ENCODE measurements at places on chromosomes 4 and X. TPM values are rescaled to one million over a fixed set of nuclear protein-coding genes. Genes with fewer than 3 reads are reported as not detected.

DNA sequence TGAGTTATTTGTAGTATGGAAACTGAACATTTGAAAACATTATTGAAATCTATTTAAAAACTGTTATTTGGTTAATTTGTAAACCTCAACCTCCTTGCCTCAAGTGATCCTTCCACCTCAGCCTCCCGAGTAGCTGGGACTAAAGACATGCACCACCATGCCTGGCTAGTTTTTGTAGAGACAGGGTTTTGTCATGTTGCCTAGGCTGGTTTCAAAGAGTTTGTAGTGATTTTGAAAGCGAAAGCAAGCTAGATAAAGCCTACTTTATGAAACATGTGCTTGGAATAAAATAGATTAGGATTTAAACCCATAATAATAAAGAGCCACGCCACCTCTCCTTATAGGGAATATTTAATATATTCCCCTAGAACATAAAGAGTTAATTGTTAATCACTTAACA is 23.5 kb downstream of the ARSJ start:
- no peak overlapping the region for H3K27ac ChIP-seq
- DNase-seq: no peak
- H3K36me3 ChIP-seq: no peaks in the 10 kb centered on the region
- H3K27me3 ChIP-seq: no peaks in the 10 kb centered on the region
- no peak overlapping the region for H3K4me3 ChIP-seq

- no peak overlapping the region for H3K27ac ChIP-seq
- no peak overlapping the region for H3K4me3 ChIP-seq
- no peaks in the 10 kb centered on the region for H3K27me3 ChIP-seq
- H3K4me1 ChIP-seq: peaks cover 1% of the 10 kb centered on the region
- DNase-seq: no peak
Observed at GRCh38 chr4:21763855-21764254, 184.7 kb downstream of the KCNIP4 start.

DNA sequence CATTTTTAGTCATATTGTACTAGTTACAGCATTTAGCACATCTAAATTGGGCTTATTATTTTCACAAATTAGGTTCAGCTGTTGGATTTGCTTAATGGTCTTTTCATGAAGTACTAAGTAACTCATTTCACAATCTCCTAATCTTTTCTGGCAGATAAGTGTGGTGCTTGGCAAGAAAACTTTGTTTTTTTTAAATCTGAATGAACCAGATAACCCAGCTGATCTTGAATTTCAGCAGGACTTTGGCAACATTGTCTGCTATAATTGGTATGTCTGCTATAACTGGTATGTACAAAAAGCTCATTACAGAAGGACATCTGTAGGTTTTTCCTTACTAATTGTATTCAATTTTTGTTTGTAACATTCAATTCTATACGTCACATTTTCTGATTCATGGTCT is 22.7 kb downstream of the WDR19 start:
- DNase-seq: no peak
- H3K4me1 ChIP-seq: no peaks in the 10 kb centered on the region
- no peaks in the 10 kb centered on the region for H3K27me3 ChIP-seq
- H3K4me3 ChIP-seq: no peak overlapping the region
- no peak overlapping the region for H3K27ac ChIP-seq

DNA sequence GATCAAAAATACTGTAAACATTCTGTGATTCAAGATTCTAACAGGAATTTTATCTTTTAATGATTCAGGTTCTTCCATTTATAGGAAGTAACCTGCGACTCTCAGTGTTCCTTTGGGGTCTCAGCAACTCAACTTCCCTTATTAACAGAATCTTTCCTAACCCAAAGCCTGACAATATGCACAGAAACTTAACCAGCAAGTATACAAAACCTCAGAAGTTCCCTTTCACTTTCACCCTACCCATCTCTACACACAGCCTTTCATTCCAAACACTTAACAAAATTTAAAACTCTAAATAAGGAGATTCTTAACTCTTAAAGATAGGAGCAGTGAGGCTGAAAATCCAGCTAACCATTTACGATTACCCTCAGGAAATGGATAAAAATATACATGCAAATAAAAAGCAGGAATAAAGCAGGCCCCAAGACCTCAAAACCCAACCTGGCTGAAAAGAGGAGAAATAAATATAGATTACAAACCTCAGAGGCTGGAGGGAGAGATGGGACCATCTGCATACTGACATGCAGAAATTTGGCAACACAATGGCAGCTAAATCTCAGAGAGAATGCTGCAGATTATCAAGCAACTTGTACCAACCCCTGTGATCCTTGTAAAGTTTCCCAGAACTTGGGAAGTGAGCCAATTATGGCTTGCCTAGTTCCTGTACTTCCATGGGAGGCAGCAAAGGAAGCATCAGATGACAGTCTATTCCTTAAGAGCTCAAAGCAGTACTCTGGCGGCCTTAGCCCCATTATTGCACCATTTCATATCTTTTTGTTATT is 101.0 kb downstream of the ATP11C start:
- H3K4me3 ChIP-seq: no peak overlapping the region
- no peaks in the 10 kb centered on the region for H3K27me3 ChIP-seq
- DNase-seq: no peak
- no peak overlapping the region for H3K27ac ChIP-seq
- H3K4me1 ChIP-seq: no peaks in the 10 kb centered on the region

- H3K4me1 ChIP-seq: no peaks in the 10 kb centered on the region
- H3K27me3 ChIP-seq: no peaks in the 10 kb centered on the region
- no peaks in the 10 kb centered on the region for H3K36me3 ChIP-seq
- no peak overlapping the region for H3K27ac ChIP-seq
Observed at GRCh38 chrX:155086202-155086840, 15.0 kb downstream of the BRCC3 start.

DNA sequence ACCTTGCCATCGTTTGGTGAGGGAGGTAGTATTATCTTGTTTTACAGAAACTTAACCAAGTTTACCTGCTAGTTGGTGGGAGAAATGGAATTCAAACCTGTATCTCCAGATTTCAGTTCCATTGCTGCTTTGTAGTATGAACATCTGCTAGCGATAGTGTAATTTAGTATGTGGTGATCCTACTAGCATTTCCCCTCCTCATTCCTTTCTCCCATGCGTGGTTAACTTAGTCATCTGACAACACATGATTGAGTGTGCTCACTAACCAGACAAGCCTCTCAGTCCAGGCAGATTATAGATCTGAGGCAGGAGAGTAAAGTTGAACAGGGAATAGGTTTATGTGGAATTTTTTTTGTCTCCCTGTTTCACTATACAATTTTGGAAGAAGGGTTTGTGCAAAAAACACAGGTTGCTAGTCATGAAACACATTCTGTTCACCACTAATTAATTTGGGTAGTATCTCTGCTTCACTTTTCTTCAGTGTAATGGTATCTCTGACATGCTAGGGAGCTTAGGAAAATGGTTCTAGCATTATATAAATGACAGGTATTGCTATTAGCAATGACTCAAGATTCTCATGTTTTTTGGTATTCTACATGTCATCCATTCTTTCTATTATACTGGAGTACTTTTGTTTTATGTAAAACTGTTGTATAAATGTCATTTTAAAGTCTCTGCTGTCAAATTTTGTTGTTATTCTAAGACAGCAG is 21.7 kb downstream of the RBPJ start:
- H3K36me3 ChIP-seq: no peaks in the 10 kb centered on the region
- no peak overlapping the region for H3K4me3 ChIP-seq
- peaks cover 17% of the 10 kb centered on the region for H3K4me1 ChIP-seq
- H3K27me3 ChIP-seq: no peaks in the 10 kb centered on the region
- DNase-seq: no peak

DNA sequence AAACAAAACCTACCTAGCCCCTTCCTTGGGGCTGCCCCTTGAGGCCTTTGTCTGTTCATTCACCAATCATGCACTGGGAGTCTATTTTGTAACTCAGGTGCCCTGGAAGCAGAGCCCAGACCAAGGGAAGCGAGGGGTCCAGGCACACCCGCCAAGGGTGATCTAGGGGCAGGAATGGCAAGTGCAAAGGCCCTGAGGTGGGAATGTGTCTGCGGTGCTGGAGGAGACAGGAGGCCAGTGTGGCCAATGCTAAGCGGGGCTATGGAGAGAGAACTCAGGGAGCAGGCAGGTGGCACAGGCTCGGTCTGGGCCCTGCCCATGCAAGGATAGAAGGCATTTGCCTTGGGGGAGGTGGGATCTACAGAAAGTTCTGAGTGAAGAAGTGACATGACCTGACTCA is 3.5 kb upstream of the SH3BP2 start:
- no peaks in the 10 kb centered on the region for H3K36me3 ChIP-seq
- H3K4me3 ChIP-seq: no peak overlapping the region
- no peak overlapping the region for H3K27ac ChIP-seq
- no peaks in the 10 kb centered on the region for H3K27me3 ChIP-seq
- DNase-seq: no peak
- peaks cover 5% of the 10 kb centered on the region for H3K4me1 ChIP-seq

DNA sequence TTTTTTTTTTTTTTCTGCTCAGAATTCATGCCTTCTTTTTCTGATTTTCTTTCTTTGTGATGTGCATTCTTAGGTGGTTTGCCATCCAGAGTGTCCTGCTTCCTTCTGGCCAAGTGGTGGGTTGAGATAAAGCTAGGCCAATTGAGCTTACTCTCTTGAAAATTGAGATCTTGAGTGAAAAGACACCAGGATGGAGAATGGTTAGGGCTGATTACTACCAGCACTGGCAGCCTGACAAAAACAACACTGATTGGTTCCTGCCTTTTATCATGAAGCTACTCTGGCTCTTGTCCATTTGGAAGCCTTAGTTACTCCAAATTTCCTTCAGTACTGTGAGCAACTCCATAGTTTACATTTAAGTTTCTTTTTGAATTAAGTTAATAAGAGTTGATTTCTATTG is 404.0 kb downstream of the PPARGC1A start:
- DNase-seq: no peak
- no peaks in the 10 kb centered on the region for H3K27me3 ChIP-seq
- H3K4me1 ChIP-seq: peaks cover 3% of the 10 kb centered on the region
- H3K27ac ChIP-seq: no peak overlapping the region
- no peak overlapping the region for H3K4me3 ChIP-seq

GRCh38 chr4:78567500-78568060 is 16.0 kb downstream of the ANXA3 start:
- no peaks in the 10 kb centered on the region for H3K27me3 ChIP-seq
- H3K27ac ChIP-seq: no peak overlapping the region
- DNase-seq: no peak
- H3K36me3 ChIP-seq: no peaks in the 10 kb centered on the region
- H3K4me3 ChIP-seq: no peak overlapping the region

GRCh38 chrX:38660395-38661102 is 99.2 kb downstream of the TSPAN7 start:
- H3K4me1 ChIP-seq: no peaks in the 10 kb centered on the region
- no peaks in the 10 kb centered on the region for H3K36me3 ChIP-seq
- no peak for DNase-seq
- no peak overlapping the region for H3K4me3 ChIP-seq
- no peak overlapping the region for H3K27ac ChIP-seq

- H3K27me3 ChIP-seq: no peaks in the 10 kb centered on the region
- H3K4me1 ChIP-seq: no peaks in the 10 kb centered on the region
- no peak for DNase-seq
- no peaks in the 10 kb centered on the region for H3K36me3 ChIP-seq
Observed at GRCh38 chrX:94053575-94053974, 379.6 kb downstream of the FAM133A start.

- H3K27me3 ChIP-seq: no peaks in the 10 kb centered on the region
- H3K4me1 ChIP-seq: no peaks in the 10 kb centered on the region
- no peak overlapping the region for H3K27ac ChIP-seq
- no peaks in the 10 kb centered on the region for H3K36me3 ChIP-seq
Observed at GRCh38 chrX:125004799-125005198, 314.9 kb upstream of the TEX13C start.

DNA sequence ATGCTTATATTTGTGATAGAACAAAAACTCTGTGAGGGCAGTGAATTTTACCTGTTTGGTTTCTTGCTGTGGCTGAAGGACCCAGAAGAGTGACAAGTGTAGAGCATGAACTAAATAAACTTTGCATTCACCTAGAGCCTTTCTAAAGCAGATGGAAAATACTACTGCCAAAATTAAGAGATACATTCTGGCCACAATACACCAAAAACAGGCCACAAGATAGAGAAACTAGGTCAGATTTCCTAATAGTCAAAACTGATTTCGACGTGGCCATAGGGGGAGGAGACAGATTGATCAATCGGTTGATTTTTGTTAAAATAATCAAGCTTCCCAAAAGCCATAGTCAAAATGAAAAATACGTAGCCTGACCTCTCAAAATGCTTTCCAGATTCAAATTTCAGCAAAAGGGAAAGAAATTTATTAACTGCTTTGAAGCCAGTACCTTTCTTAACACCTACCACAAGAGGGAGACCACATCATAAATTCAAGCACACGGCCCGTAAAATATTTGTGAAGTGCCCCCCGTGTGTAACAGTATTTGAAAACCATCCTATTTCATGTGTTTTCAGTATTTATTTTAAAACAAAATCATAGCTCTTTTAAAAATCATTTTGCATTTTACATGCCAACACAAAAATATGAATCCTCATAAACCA is 132.4 kb downstream of the CORIN start:
- H3K4me3 ChIP-seq: no peak overlapping the region
- DNase-seq: no peak
- H3K27ac ChIP-seq: no peak overlapping the region
- no peaks in the 10 kb centered on the region for H3K36me3 ChIP-seq

DNA sequence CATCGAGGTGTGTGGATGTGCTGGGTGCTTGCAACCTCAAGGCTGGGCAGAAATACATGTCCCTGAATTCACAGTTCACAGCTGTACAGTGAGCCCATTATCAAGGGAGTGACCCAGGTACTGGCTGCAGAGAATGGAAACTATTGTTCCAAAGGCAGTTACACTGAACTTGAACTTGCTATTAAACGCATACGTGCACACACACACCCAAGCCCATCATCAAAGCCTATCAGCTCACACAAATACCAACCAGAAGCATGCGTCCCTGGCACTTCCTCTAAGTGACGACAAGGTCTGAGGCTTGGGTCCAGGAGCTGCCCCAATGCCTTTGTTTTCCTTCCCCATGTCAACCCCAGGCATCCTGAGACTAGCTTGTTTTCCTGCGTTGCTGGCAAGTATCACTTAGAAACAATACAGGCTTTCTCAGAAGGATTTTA is 88.6 kb downstream of the IRF2 start:
- H3K4me1 ChIP-seq: peaks cover 10% of the 10 kb centered on the region
- H3K4me3 ChIP-seq: no peak overlapping the region
- no peaks in the 10 kb centered on the region for H3K36me3 ChIP-seq
- no peaks in the 10 kb centered on the region for H3K27me3 ChIP-seq

DNA sequence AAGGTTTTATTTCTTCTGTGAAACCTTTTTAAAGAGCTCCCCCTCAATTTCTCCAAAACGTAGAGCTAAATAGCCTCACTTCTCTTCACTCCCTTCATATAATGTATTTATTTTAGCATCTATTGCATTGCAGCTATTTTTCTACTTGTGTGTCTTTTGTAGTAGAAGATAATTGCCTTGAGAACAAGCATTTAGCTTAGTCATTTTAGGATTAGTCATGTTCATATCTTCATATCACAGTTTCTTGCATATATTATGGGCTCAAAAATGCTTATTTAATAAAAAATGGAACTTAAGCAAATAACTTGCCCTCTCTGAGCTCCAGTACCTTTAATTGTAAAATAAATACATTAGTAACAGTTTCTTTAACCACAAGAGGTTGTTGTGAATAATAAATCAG is 72.1 kb upstream of the SPANXC start:
- no peak overlapping the region for H3K4me3 ChIP-seq
- no peak for DNase-seq
- no peaks in the 10 kb centered on the region for H3K27me3 ChIP-seq

Gene BANK1
- 0.12 TPM for total RNA-seq

Gene GPR143
- 4.1 TPM for total RNA-seq

Gene SMARCA1
- 70.3 TPM for total RNA-seq

Gene CYSLTR1
- total RNA-seq: 0.67 TPM

Gene SSX2B
- not detected for total RNA-seq

Gene SYP
- total RNA-seq: 1.0 TPM

Gene AVPR2
- 0.47 TPM for total RNA-seq

Gene TRPC3
- total RNA-seq: 0.25 TPM

Gene IL2RG
- 1.1 TPM for total RNA-seq

Gene GPR34
- 5.5 TPM for total RNA-seq

Data from ovary (tissue), 10 donors.